ENCODE measurements at places on chromosomes 1 and 21. TPM values are rescaled to one million over a fixed set of nuclear protein-coding genes. Genes with fewer than 3 reads are reported as not detected.
A peak's percentile ranks its signal among the peaks of the same experiment; 100 is the strongest.

DNA sequence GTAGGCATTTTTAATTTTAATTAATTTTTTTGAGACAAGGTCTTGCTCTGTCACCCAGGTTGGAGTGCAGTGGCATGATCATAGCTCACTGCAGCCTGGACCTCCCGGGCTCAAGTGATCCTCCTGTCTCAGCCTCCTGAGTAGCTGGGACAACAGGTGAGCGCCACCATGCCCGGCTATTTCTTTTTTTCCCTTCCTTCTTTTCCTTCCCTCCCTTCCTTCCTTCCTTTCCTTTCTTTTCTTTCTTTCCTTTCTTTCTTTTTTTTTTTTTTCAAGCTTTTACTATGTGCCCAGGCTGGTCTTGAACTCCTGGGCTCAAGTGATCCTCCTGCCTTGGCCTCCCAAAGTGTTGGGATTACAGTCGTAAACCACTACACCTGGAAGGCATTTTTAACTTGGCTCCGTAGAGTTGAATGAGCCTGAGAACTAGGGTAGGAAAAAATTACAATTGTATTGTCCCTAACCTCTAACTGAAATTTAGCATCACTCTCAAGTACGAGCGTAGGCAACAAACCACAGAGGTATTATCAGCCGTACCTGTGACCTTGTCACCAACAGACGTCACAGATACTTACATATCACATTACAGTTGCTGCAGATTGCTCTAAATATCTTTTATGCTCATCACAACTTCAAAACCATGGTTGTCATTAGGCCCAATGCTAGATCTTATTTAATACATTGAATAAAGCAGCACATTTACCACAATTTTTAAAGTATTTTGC is 8.0 kb downstream of the RUNX3 start:
- peaks cover 15% of the 10 kb centered on the region for H3K4me1 ChIP-seq
- H3K36me3 ChIP-seq: peaks cover 4% of the 10 kb centered on the region
- H3K4me3 ChIP-seq: no peak overlapping the region
- peaks cover 40% of the 10 kb centered on the region for H3K27me3 ChIP-seq
- no peak for DNase-seq

DNA sequence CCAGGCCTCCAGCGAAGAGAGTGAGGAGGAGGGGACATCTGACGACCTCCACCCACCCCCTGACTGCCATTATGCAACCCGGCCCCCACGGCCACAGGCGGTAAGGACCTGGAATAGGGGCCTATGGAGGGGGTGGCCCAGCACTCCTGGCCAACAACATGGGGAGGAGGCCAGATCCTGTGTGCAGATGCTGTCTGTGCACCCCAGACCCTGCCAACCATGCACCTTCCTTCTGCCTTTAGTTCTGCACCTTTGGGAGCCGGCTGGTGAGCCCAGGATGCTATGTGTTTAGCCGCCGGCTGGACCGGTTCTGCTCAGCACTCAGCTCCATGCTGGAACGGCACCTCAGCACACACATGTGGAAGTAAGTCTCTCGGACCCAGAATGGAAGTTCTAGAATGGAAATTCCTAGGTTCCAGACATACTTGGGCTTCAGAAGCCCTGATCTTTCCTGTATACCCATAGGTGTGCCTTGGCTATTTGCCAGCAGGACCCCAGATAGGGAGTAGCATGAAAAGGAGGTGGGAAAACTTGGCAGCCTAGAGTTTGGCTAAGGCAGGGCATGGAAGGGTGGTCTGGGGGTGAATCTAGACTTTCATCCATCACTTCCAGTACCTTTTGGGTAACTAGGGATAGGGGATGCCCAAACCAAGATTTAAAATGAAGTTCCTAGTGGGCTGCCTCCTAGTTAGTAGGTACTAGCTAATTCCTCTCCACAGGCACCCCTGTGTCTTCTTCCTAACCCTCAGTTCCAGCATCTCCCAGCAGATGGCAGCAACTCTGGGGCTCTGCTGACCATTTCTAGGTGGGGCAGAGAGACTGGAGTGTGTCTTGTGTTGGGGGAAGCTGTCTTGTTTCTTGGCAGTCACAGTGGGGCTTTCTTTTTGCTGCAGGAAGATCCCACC is 3.6 kb upstream of the CYB561D1 start:
- no peaks in the 10 kb centered on the region for H3K27me3 ChIP-seq
- no peak overlapping the region for H3K27ac ChIP-seq
- H3K4me1 ChIP-seq: peaks cover 17% of the 10 kb centered on the region
- no peak overlapping the region for H3K4me3 ChIP-seq
- no peak for DNase-seq

GRCh38 chr21:37582590-37582989 is 216.0 kb downstream of the DYRK1A start:
- no peaks in the 10 kb centered on the region for H3K36me3 ChIP-seq
- H3K4me1 ChIP-seq: no peaks in the 10 kb centered on the region
- no peaks in the 10 kb centered on the region for H3K27me3 ChIP-seq
- no peak for DNase-seq
- H3K4me3 ChIP-seq: no peak overlapping the region
- no peak overlapping the region for H3K27ac ChIP-seq

DNA sequence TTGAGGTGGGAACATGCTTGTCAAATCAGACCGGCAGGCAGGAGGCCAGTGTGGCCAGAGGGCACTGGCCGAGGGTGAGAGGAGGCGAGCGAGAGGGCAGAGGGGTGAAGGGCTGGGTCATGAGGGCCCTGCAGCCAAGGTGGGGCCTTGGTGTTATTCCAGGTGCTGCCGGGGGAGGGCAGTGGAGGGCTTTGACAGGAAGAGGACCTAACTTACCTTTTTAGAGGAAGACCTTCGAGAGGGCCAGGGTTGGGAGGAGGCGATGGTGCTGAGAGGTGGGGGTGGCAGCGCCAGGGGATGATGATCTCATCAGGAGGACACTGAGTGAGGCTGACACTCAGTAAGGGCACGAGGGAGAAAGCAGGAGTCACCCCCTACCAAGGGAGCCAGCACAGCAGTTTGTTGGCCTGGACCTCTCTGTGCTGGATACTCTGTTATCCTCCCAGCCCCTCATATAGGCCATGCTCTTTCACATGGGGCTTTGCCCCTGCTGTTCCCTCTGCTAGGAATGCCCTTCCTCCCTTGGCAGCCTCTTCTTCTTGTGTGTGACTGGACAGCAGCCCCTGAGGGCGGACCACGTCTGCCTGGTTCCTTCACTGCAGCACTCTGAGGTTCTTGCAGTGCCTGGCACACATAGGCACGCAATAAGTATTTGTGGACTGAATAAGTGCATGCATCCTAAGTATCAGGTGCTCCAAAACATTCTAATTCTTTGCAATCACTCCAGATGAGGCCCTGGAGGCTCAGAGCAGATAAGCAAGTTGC is 7.5 kb upstream of the TTC22 start:
- no peaks in the 10 kb centered on the region for H3K36me3 ChIP-seq
- no peak overlapping the region for H3K4me3 ChIP-seq
- no peaks in the 10 kb centered on the region for H3K4me1 ChIP-seq
- H3K27ac ChIP-seq: no peak overlapping the region
- no peak for DNase-seq

- H3K36me3 ChIP-seq: peaks cover 47% of the 10 kb centered on the region
- no peak overlapping the region for H3K4me3 ChIP-seq
- H3K4me1 ChIP-seq: no peaks in the 10 kb centered on the region
- DNase-seq: no peak
- no peak overlapping the region for H3K27ac ChIP-seq
These were observed 22.1 kb upstream of the SDC3 start for GRCh38 chr1:30930631-30931173.

- no peak for DNase-seq
- no peaks in the 10 kb centered on the region for H3K27me3 ChIP-seq
- peak overlapping the region; percentile 99 for H3K27ac ChIP-seq
- H3K4me1 ChIP-seq: peaks cover 48% of the 10 kb centered on the region
- peak overlapping the region; percentile 79 for H3K4me3 ChIP-seq
These were observed 3.0 kb downstream of the SPEN start for GRCh38 chr1:15850471-15851001.

DNA sequence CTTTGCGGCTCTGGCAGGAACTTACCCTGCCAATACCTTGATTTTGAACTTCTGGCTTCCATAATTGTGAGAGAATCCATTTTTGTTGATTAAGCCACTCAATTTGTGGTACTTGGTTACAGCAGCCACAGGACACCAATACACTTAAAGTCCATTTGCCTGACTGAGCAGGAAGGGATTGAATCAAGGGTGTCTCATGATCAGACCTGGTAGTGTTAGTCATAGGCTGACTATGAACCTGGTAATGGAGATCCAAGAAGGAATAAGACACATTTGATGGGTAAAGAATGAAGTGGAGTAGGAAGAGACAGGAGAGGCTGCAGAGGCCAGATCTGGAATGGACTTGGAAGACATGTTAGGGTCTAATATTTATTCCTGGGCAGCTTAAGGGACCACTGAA is 31.2 kb upstream of the MAP1LC3C start:
- no peak overlapping the region for H3K27ac ChIP-seq
- DNase-seq: no peak
- no peaks in the 10 kb centered on the region for H3K27me3 ChIP-seq
- H3K4me1 ChIP-seq: no peaks in the 10 kb centered on the region

DNA sequence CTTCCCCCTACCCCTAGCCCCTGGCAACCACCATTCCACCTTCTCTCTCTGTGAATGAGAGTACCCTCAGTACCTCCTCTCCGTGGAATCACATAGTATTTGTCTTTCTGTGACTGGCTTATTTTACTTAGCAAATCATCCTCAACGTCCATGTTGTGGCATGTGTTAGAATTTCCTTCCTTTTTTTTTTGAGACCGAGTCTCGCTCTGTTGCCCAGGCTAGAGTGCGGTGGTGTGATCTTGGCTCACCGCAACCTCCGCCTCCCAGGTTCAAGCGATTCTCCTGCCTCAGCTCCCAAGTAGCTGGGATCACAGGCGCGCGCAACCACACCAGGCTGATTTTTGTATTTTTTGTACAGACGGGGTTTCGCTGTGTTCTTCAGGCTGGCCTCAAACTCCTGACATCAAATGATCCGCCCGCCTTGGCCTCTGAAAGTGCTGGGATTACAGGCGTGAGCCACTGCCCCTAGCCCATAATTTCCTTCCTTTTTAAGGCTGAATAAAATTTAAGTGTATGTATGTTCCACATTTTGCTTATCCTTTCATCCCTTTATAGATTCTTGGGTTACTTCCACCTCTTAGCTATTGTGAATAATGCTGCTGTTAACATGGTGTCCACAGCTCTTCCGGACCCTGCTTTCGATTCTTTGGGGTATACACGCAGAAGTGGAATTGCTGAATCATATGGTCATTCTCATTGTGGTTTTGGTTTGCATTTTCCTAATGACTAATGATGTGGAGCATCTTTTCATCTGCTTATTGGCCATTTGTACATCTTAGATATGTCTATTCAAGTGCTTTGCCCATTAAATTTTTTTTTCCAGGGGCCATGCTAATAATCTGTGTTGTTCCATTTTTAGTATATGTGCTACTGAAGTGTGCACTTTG is 32.3 kb downstream of the ERRFI1 start:
- H3K27ac ChIP-seq: no peak overlapping the region
- H3K4me1 ChIP-seq: no peaks in the 10 kb centered on the region
- no peak overlapping the region for H3K4me3 ChIP-seq
- H3K36me3 ChIP-seq: no peaks in the 10 kb centered on the region
- no peak for DNase-seq

- peak overlapping the region; percentile 96 for H3K27ac ChIP-seq
- peaks cover 91% of the 10 kb centered on the region for H3K4me1 ChIP-seq
- H3K4me3 ChIP-seq: peak overlapping the region; percentile 93
- peaks cover 27% of the 10 kb centered on the region for H3K36me3 ChIP-seq
- DNase-seq: no peak
These were observed 602 bp downstream of the SH3BGRL3 start for GRCh38 chr1:26280333-26281042.

GRCh38 chr1:36300526-36300925 is 5.6 kb upstream of the SH3D21 start:
- no peak for DNase-seq
- peaks cover 91% of the 10 kb centered on the region for H3K36me3 ChIP-seq

- H3K27ac ChIP-seq: no peak overlapping the region
- no peaks in the 10 kb centered on the region for H3K36me3 ChIP-seq
- no peak for DNase-seq
These were observed 280.5 kb upstream of the SGIP1 start for GRCh38 chr1:66253330-66253921.

GRCh38 chr1:167905182-167905581 is 8.8 kb downstream of the ADCY10 start:
- H3K36me3 ChIP-seq: no peaks in the 10 kb centered on the region
- no peak overlapping the region for H3K27ac ChIP-seq
- no peaks in the 10 kb centered on the region for H3K27me3 ChIP-seq
- H3K4me1 ChIP-seq: no peaks in the 10 kb centered on the region

- peaks cover 3% of the 10 kb centered on the region for H3K27me3 ChIP-seq
- no peak for DNase-seq
- H3K4me1 ChIP-seq: no peaks in the 10 kb centered on the region
- no peaks in the 10 kb centered on the region for H3K36me3 ChIP-seq
These were observed 155.6 kb upstream of the CSF3R start for GRCh38 chr1:36638268-36638667.

- no peak for DNase-seq
- no peaks in the 10 kb centered on the region for H3K27me3 ChIP-seq
- no peak overlapping the region for H3K27ac ChIP-seq
- no peaks in the 10 kb centered on the region for H3K36me3 ChIP-seq
- no peaks in the 10 kb centered on the region for H3K4me1 ChIP-seq
These were observed 14.0 kb downstream of the GPA33 start for GRCh38 chr1:167076136-167076710.

GRCh38 chr1:151458802-151459330 is 428 bp downstream of the POGZ start:
- peaks cover 37% of the 10 kb centered on the region for H3K4me1 ChIP-seq
- no peaks in the 10 kb centered on the region for H3K36me3 ChIP-seq
- H3K27me3 ChIP-seq: no peaks in the 10 kb centered on the region
- H3K4me3 ChIP-seq: peak overlapping the region; percentile 67
- peak; percentile 82 for DNase-seq

- H3K4me3 ChIP-seq: no peak overlapping the region
- no peak for DNase-seq
- peaks cover 18% of the 10 kb centered on the region for H3K27me3 ChIP-seq
- H3K4me1 ChIP-seq: no peaks in the 10 kb centered on the region
- H3K36me3 ChIP-seq: no peaks in the 10 kb centered on the region
These were observed 8.4 kb upstream of the ATXN7L2 start for GRCh38 chr1:109475261-109475660.

Gene IPO9
- 34.1 TPM for total RNA-seq

Gene TEDDM1
- not detected for total RNA-seq

Gene LIX1L
- 30.9 TPM for total RNA-seq

Gene CFHR2
- total RNA-seq: not detected

Gene RBP7
- 8.5 TPM for total RNA-seq

Gene FAM72D
- 0.77 TPM for total RNA-seq

Gene CACHD1
- total RNA-seq: 32.0 TPM

Gene WASF2
- total RNA-seq: 159 TPM

Gene DIRAS3
- total RNA-seq: 1.1 TPM

Gene ANP32E
- total RNA-seq: 27.9 TPM

Gene RIMS3
- 4.6 TPM for total RNA-seq

Measured in lower lobe of right lung (tissue), 2 donors.